ENCODE measurements at places on chromosomes 3 and 15. TPM values are rescaled to one million over a fixed set of nuclear protein-coding genes. Genes with fewer than 3 reads are reported as not detected.

The RTP4 gene
- 1.9 TPM for total RNA-seq

The ASB14 gene
- total RNA-seq = not detected

The C15orf62 gene
- total RNA-seq = 1.0 TPM

The ROBO1 gene
- total RNA-seq = 3.1 TPM

The REC114 gene
- not detected for total RNA-seq

The GOLGA8J gene
- total RNA-seq = 0.10 TPM

The TMC3 gene
- not detected for total RNA-seq

The ARPP19 gene
- total RNA-seq = 42.6 TPM

DNA sequence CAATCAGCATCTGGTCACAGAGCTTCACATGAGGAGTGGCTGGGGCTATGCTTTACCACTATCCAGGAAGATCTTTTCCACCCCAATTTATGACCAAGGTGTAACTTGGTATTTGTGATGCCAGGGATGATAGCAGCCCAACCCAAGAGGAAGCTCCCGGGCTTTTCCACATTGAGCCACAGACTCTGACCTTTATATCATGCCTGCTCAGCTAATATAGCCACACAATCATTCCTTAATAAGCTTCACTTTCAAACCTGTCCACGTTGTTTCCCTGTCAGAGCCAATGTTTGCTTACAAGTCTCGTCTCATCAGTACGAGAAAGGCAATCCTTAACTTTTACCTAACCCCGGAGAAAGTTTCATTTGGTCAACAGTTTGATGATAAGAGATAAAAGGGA lies 330.9 kb downstream of the SHQ1 start:
- DNase-seq = no peak

GRCh38 chr15:58865425-58865880 lies 68.0 kb downstream of the SLTM start:
- no peak for DNase-seq

- no peak for DNase-seq
These were observed 11.5 kb downstream of the GOLM2 start for GRCh38 chr15:44299997-44300396.

DNA sequence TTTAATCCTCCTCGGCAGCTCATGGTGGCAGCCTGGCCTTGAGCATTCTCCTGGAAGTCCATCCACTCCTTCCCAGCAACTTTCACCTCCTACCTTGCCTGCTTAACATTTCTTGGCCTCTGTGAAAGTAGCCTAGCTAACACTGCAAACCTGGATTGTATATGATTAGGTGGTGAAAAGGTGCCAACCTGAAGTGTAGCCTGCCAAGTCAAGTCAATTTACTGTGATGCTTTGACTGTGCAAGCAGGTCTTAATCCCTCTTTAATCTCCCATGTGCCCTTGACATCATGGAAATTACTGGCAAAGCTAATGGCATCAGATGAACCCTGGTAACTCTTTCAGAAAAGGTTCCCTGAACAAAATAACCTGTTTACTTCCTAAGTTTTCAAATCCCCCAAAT lies 169.7 kb upstream of the NR2F2 start:
- no peak for DNase-seq

DNA sequence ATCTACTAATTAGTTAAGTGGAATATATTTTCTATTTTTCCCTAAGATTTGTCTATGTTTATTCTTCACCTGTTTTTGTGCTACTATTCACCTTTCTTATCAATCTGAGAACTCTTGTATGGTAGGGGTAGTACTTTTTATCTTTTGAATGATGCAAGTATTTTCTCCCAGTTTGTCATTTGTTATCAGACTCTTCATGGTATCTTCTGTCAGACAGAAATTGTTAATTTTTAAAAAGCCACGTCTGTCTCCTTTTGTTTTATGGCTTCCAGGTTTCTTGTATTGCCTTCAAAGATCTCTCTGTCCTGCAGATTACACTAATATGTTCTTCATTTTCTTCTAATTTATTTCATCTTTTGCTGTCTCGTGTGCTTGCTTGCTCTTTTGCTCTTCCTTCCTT lies 184.3 kb downstream of the PCCB start:
- DNase-seq = no peak

- DNase-seq = no peak
These were observed 71.3 kb upstream of the MBNL1 start for GRCh38 chr3:152197451-152197850.

DNA sequence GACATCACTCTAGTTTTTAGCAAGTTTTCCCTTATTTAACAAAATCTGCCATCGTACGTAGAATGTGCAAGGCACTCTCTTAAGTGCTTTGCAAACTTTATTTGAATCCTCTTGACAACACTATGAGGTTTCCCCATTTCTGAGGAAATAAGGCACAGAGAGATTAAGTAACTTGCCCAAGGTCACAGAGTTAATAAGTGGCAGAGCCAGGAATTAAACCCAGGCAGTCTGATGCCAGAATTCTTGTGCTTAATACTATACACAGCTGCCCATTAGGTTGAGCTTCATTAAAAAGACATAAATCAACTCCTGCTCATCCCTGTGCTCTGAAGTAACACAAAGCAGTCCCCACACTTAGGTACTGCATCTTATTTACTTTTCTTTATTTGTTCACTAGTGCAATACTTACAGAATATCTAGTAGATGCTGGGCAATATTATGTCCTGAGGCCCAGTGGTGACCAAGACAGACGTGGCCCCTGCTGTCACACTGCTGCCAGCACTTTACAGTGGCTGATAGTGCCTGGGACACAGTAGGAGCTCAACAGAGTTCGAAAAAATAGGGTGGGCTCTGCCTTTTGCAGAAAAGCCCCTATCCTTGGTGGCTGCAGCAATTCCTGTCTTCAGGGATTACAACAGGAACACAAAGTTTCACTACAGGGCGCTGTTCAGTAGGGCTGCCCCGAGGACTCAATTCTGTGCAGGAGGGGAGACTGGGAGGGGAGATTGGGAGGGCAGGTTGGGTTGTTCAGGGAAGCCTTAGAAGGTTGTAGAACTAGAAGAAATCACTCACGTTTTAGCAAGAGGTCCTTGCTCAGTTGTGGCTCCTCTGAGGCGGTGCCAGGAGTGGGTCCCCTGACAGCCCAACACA lies 138.3 kb upstream of the TPM1 start:
- no peak for DNase-seq

DNA sequence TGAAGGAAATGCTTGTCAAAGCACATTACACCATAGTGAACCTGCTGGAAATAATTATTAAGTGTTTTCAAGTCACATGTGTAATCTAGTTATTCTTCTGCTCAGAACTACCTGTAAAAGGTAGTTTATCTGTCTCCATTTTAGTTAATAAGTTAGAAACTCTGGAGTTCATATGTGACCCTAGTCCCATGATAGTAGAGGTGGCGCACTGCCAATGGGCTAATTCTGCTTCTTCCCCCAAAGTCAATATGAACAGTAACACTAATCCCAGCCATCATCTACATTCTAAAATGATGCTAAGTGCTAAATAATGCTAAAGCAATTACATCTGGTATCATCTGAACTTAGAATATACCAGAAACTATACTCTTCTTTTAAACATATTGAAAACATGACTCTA lies 361.0 kb upstream of the NECTIN3 start:
- peak; percentile 80 for DNase-seq

- no peak for DNase-seq
These were observed 1655.6 kb downstream of the SI start for GRCh38 chr3:163422671-163423070.

GRCh38 chr15:38551720-38552648 lies 12.6 kb downstream of the RASGRP1 start:
- no peak for DNase-seq

GRCh38 chr15:70799667-70800450 lies 36.5 kb upstream of the UACA start:
- peak; percentile 56 for DNase-seq

GRCh38 chr3:98906230-98906629 lies 4.7 kb upstream of the DCBLD2 start:
- no peak for DNase-seq

- DNase-seq = no peak
These were observed 22.0 kb downstream of the KIF9 start for GRCh38 chr3:47260605-47261004.

GRCh38 chr15:35445891-35446290 lies 100.1 kb downstream of the DPH6 start:
- no peak for DNase-seq

- no peak for DNase-seq
These were observed 106.3 kb downstream of the ZBTB20 start for GRCh38 chr3:115040673-115041286.

DNA sequence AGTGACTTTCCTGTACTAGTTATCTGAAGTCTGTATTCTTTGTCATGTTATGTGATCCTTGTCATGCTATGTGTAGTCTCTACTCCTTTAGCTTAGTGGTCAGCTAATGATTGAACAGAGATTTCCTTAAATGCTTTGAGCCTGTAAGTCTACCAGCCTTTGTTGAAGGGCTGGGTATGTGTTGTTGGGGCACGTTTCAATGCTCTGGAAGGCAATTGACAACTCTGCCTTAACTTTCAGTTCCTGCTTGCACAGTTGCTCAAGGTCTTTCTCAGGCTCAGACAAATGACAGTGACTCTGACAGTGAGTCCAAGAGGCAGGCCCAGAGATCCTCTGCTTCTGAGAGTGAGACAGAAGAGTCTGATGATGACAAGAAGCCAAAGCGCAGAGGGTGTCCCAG lies 89.3 kb downstream of the CHD2 start:
- DNase-seq = no peak

- no peak for DNase-seq
These were observed 18.9 kb downstream of the CX3CR1 start for GRCh38 chr3:39260957-39261356.

DNA sequence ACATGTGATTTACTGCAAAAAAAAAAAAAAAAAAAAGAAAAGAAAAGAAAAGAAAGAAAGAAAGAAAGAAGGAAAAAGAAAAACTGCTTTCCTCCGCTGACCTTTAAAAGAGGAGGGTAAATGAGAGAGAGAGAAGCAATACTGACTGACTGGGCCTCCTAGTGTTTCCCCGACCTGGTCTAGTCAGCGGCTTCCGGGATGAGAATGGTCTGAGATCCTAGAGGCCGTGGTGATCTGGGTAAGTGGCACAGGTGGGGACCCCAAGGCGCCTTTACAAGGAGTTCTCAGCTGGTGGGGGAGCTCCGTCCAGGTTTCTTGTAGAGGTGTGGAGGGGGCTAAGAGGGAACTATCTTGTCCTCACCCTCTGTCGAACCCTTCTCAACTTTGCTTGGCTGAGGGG lies 223.1 kb downstream of the MEIS2 start:
- DNase-seq = no peak

- DNase-seq = no peak
These were observed 6.9 kb downstream of the CAND2 start for GRCh38 chr3:12803371-12803770.

DNA sequence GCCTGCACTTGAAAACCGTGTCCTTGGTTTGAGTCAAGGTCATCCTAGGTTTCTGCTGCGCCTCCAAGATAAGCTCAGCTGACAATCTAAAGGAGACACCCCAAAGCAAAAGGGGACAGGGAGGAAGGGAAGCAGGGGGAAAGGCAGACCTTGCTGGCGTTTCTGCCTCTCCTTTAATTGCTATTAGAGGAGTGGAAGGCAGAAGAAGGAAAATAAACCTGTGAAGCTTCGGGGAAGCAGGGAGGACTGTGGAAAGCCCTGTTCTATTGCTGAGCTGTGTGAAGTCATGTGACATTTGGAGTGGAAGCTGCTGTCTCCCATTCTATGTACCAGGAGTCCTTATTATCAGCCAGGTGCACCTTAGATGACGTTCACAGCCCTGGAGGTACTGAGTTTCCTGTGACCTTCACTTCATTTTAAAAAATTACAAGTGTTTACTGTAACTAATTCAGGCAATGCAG lies 21.5 kb upstream of the CHD2 start:
- no peak for DNase-seq

GRCh38 chr15:31148297-31149087 lies 47.0 kb upstream of the TRPM1 start:
- peak; percentile 46 for DNase-seq

GRCh38 chr15:22808240-22808639 lies 21.8 kb downstream of the NIPA1 start:
- peak; percentile 79 for DNase-seq

Measured in left lobe of liver (tissue), 2 donors.